ENCODE measurements at places on chromosomes 2 and 18.

GRCh38 chr2:86821306-86821705 is 30.6 kb upstream of the CD8A start:
- no peak for DNase-seq

DNA sequence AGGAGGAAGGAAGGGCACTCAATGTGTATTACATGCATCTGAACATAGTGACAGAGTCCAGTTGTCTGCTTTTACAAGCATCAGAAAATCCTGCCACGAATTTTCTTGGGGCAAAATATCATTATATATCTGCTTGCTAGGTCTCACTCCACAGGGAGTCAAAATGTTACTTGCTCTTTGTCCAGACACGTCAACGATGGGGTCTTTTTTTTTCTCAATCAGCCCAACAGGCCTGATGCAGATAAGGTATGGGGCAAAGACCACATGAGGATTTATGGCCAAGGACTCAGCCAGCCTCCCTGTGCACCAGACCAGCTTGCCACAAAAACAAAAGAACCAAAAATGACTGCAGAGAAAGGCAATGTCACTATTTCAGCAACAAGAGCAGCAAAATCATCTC is 323.4 kb upstream of the PKDCC start:
- no peak for DNase-seq

DNA sequence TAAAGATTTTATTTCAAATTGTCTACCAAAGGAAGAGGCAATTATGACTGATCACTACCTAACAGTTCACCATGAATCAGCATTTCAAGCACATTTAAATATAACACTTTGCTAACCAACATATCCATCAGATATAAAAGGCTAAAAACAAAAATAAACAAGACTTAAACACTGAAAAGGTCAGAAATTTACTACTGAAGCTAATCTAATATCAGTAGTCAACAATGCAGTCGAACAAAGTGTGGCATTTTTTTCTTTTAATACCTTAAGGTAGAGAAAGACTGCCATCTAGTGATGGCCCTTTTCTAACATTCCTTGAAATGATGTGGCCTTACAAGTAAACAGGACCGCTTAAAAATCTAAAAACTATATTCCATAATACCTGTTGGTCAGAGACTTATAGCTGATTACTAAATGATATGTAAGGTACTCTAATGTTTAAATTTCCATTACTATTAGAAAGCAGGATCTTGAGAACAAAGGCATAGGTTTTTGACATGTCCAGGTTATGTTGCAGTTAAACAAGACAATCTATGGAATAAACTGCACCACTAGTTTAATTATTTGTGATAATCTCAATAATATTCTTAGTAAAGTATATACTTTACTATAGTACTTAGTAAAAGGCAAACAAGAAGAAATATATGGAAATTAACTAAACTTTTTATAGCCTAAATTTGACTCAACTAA is 80.0 kb downstream of the EXOC6B start:
- no peak for DNase-seq

DNA sequence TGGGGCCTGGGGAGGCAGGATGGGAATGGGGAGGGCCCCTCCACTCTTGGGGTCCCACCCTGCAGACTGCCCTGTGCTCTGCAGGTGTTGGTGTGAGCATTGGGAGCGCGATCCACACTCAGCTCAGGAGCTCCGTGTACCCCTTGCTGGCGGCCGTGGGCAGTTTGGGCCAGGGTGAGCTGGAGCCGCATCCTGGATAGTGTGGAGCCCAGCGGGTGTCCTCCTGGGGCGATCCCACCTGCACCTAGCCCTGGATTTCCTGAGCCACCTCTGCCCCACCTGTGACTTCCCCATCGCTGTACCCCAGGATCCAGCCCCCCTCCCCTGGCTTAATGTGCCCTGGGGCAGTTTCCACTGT is 2.6 kb downstream of the PROM2 start:
- DNase-seq: no peak

DNA sequence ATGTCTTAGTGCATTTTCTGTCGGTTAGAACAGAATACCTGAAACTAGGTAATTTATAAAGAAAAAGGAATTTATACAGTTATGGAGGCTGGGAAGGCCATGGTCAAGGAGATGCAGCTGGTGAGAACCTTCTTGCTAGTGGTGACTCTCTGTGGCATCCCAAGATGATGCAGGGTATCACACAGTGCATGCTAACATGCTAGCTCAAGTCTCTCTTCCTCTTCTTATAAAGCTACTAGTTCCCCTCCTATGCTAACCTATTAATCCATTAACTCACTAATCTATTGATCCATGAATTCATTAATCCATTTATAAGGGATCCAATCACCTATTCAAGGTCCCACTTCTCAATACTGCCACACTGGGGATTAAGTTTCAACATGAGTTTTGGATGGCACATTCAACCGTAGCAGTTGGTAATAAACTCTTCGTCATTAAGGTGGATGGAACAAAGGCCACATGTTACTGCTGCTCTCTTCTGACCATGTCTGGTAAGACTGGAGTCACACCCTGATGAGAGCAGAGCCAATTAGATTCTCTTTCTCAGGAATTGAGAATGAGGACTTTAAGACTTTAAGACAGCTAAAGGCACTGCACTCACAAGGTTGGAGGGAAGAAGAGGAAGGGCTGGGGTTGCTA is 211.6 kb upstream of the SMAD7 start:
- no peak for DNase-seq

DNA sequence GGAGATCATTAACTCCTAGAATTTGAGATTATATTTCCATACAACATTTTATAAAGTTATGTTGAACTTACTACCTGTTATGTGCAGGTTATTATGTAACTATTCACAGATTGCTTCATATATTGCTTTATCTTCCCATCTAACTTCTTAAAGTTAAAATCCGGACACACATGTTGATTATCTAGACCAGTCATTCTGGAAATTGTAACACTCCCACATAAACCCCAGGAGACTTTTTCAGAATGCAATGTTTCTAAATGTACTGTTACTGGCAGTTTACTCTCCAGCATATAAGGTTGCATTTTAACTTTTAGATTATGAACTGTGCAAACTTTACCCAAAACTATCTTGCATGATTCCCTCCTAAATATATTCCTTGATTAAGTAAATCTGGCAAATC is 70.5 kb upstream of the FAM117B start:
- DNase-seq: no peak

- no peak for DNase-seq
Observed at GRCh38 chr2:16030206-16031057, 90.1 kb downstream of the MYCN start.

DNA sequence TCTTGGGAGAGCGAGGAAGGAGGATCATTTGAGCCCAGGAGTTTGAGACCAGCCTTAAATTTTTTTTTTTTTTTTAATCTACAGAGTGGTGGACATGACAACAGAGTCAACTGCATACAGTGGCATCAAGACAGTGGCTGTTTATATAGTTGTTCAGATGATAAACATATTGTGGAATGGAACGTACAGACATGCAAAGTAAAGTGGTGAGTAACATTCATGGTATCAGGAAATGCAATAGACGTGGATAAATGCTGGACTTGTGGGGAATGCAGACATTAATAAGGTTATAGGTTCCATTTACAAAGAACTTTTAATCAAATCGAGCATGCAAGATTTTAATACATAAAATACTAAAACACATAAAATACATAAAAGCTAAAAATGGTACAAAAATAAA is 11.9 kb downstream of the WDR43 start:
- DNase-seq: no peak

- no peak for DNase-seq
Observed at GRCh38 chr2:54866868-54867267, 143.4 kb downstream of the EML6 start.

DNA sequence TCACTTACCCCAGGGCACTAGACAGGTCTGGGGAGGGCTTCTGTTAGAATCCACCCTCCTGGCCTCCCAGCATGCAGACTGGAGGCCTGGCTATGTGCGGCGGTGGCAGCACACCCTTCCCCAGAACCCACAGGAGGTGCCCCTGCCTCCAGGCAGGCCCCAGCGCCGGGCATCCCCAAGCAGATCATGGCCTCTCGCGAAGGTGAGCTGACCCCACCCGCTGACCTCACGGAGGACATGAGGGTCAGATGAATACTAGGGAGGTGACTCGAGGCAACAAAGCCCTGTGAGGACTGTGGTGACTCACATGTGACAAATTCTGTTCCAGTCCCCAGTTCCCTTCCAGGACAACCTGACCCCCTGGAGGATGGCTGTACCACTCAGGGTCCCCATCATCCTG is 1.9 kb downstream of the MAB21L4 start:
- DNase-seq: no peak

DNA sequence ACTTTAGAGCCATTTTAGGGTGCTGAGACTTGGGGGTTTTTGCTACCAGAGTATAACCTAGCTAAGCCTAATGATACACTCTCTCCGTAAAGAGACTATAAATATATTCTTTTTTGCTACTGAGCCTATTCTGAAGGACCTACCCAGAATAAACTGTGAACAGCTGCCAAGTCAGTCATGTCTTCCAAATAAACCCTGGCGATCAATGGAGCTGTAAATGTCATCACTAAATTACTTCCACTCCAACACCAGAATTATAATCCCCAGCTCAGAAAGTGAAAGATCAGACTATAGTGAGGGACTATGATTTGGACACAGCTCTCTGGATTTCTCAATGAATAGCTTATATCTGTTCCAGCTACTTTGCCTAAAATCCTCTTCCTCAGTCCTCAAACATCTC is 178.9 kb downstream of the METTL4 start:
- DNase-seq: no peak

DNA sequence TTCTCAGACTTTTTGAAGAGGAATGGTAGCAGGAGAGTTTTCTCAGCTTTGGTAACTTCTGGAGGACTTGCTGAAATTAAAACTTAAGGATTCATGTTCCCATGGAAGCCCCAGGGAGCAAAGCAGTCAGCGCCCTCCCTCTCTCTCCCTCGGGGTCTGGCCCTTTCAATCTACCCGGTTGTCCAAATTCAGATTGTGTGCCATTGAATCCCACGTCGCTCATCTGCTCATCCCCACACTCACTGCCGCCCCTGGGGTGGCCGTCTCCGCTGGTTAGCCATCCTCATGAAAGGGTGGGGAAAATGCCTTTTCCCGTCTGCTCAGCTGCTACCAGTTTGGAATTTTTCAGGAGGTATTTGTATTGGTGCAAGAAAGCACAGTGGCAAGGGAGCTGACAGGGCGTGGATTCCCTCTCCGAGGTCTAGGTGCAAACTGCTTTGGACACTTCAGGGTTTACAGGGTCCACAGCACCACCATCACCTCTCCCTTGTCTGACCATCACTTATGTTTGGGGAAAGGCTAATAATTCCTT is 27.1 kb downstream of the MCFD2 start:
- DNase-seq: no peak

- DNase-seq: no peak
Observed at GRCh38 chr2:118319271-118319684, 231.0 kb downstream of the INSIG2 start.

- no peak for DNase-seq
Observed at GRCh38 chr18:43662657-43663056, 385.4 kb upstream of the SYT4 start.

DNA sequence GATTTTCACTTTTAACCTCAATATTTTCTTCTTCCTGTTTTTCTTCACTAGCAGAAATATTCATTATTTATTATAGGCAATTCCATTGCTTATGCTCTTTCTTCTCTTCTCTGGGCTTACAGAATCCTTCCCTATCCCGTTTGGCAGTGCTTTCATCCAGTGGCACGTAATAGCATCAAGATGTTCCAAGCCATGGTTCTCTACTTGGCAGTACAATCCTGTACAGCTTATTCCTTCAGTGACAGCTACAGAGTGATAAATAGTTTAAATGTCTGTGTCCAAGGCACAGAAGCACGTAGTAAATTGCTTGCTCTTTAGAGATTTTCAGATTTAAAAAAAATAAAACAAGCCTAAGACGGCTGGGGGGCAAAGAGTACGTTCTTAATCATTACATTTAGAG is 1964.3 kb downstream of the SUCLG1 start:
- no peak for DNase-seq

DNA sequence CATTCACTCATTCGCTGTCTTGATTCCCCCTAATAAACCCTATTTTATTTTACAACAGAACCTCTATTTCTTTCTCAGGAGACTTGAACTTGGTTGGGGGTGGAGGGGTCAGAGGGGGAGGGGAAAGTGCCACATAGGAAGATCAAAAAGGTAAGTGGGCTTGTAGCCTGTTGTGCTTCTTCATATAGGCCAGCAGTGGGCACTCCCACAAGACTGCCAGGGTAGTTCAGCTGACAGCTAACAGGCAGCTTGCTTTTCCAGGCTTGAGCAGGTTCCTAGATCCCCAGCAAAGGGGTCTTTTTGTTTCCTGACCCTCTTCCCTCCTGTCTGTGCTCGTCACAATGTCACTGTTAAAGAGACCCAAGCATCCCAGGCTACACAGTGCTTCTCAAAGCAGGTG is 829 bp upstream of the KIAA2012 start:
- DNase-seq: no peak

DNA sequence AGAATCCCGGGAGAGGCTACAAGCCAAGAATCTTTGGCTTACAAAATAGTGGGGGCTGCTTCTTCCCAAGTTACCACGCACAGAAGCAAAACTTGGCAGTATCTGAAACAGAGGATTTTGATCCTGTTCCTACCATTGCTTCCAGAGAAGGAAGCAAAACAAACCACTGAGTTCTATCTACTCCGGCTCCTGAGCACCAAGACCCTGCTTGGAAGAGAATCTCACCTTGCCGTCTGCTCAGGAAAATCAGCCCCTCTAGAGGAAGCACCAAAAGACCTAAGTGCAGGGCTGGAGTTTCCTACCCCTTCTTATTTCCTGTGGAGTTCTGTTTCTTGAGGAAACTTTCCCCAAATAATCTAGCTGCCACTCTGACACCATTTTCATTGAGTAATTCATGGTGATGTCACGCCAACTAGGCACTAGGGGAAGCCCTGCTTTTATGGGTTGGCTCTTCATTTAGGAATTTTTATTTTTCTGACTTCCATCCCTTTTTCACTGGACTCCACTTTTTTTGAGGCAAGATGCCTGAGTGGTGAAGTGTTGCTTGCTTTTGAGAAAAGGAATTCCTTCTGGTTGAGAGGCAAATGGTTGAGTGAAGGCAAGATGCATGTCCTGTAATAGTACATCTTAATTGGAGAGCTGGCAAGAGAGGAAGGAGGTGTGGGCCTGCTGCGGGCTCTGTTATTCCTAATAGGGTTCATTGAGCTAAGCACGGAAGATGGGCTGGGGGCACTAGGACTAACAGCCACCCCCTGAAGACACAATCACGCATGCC is 36.8 kb upstream of the EML4 start:
- DNase-seq: no peak

GRCh38 chr2:8719528-8719927 is 37.7 kb downstream of the ID2 start:
- DNase-seq: no peak
